ENCODE measurements at places on chromosomes 4 and X.
A peak's percentile ranks its signal among the peaks of the same experiment; 100 is the strongest.

- no peak for DNase-seq
Measured at GRCh38 chr4:10587296-10587695, 97.3 kb downstream of the CLNK start.

- no peak for DNase-seq
Measured at GRCh38 chr4:4384837-4385236, 2.1 kb upstream of the NSG1 start.

- DNase-seq, result no peak
Measured at GRCh38 chr4:47879458-47879857, 34.9 kb downstream of the NFXL1 start.

GRCh38 chrX:103529550-103529949 lies 10.3 kb upstream of the RAB40A start:
- DNase-seq, result no peak

DNA sequence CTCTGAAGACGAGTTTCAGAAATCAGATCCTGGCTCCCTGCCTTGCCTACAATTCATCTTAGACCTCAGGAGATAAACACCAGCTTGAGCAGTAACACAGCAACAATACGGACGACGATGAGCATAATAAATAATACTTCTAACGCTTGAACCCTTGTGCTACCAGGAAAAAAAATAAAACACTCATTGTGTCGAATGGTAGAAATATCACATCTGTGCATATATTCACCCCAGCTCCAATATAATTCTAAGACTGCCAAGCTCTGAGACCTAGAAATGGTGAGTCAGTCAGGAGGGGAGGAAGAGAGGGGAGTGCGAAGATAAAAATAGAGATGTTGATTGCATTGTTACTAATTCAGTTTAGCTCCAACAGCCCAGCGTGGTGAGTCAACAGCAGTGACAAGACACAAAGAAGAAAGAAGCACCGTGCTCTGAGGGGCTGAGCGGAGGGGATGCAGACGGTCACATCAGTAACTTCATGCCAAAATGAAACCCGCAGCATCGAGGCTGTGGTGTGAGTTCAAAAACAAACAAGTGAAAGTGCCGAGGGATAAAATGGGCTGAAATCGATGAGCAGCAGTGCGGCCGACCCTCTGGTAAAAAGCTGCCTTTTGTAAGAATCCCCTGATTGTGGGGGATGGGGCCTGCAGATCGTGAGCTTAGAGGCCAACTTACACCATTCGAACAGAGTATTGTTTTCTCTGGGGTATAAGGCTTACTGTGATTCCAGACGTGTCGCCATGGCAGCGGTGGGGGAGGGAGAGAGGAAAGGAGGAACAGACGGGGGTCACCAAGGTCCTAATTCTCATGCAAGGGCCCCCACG lies 150.4 kb downstream of the MGST2 start:
- peak; percentile 63 for DNase-seq

DNA sequence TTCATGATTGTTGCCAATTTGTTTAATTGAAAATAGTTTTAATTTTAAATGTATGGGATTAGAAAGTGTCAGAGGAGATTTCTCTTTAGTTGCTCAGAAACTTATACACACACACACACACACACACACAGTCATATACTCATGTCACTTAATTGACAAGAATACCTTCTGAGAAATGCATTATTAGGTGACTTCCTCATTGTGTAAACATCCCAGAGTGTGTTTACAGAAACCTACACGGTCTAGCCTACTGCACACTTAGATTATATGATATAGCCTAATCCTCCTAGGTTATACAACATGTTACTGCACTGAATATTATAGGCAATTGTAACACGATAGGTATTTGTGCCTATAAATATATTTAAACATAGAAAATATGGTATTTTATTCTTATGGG lies 1327.4 kb downstream of the FSTL5 start:
- DNase-seq, result no peak

DNA sequence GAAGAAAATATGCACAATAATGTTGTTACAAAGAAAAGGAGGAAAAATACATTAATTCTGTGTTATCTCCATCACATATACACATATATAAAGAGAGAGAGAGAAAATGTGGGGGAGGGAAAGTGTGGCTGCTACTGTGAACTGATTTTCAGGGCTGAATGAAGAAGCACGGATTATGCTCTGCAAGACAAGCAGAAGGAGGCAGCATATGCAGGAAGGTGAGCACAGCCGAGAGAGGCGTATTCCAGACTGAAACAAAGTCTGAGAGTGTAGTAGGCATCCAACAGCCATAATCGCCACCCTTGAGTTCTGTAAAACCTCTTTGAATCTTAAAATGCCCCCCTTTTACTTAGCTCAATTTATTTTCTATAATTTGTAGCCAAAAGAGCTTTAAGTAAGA lies 1081.8 kb upstream of the GRID2 start:
- DNase-seq, result no peak

GRCh38 chrX:71532078-71532752 lies 689 bp upstream of the OGT start:
- DNase-seq, result no peak

DNA sequence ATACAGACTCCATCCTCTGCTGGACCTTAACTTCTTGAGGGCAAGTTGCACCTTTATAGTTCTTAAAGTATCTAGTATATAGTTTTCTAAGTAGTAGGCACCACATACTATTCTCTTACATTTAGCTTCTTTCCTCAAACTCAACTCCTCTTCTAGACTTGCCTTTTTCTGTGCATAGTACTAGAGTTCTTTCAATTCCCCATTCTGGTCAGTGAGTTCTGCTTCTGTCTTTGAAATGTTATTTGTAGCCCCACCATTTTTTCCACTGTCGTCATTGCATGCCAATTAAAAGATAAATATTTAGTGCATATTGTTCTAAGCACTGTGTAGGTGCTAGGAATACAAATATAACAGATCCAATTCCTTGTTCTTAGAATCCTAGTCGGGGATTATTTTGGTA lies 31.6 kb downstream of the CDKL5 start:
- no peak for DNase-seq

Data from cerebellum (tissue), 4 donors.